ENCODE measurements at places on chromosomes 6 and 20.

- DNase-seq = no peak
These were observed 79.9 kb downstream of the BMP6 start for GRCh38 chr6:7805850-7806214.

- no peak for DNase-seq
These were observed 175.1 kb upstream of the PDE10A start for GRCh38 chr6:165837948-165838745.

DNA sequence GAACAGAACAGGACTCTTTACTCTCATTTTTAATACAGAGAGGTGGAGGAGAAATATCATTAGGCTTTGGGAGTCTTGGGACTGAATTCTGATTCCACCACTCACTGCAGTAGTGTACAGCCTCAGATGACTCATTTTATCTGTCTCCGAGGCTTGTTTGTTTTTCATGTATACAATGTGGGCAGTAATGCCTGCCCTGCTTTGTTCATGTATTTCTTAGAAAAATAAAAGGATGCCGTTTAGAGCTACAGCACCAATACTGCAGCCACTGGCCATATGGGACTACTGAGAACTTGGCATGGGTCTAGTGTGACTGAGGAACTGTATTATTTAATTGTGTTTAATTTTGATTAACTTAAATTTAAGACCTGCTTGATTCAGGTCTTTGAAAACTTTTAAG lies 41.2 kb upstream of the JAG1 start:
- DNase-seq = no peak

DNA sequence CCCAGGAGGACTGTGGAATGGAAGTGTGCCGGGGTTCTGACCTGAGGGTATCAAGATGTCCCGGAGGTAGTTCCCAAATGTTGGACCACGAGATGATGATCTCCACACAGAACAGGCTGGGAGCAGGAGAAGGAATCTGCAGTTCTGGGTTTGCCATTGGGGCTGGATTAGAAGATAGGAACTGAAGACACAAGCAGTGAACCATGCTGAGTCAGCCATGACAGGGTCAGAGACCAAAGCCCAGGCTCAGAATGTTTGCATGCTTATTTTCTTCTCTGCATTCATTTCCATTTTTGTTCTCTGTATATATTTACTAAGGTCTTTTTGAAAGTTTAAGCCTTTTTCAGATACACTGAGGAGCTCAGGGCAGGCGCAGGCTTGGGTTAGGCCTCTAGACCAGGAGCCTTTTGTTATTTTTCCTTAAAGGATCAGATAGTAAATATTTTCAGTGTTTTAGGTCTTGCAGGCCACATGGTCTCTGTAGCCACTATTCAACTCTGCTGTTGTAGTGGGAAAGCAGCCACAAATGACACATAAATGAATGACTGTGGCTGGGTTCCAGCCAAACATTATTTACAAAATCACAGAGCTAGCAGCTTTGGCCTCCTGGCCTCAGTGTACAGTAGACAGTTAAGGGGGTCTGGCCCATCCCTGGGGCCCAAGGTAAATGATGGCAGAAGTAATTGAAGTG lies 28.5 kb downstream of the SLC35D3 start:
- DNase-seq = no peak

- no peak for DNase-seq
These were observed 83.6 kb upstream of the EYS start for GRCh38 chr6:65790666-65791065.

DNA sequence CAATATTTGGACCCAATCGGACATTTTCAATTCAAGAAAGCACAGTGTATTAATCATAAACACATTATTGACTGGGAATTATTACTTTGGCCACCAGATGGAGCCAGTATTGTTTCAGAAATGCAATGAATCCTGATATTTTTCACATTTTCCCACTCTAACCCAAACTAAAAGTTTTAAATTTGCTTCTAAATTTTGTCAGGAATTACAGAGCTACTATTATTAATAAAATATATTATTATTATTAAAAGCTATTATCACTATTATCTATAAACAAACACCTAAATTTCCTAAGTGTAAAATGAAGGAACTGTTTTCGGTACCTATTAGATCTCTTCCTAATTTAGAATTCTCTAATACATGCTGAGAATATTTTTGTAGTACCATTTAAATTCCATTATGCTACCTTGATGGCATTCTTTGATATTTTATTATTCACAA lies 245.3 kb downstream of the OGFRL1 start:
- DNase-seq = no peak

DNA sequence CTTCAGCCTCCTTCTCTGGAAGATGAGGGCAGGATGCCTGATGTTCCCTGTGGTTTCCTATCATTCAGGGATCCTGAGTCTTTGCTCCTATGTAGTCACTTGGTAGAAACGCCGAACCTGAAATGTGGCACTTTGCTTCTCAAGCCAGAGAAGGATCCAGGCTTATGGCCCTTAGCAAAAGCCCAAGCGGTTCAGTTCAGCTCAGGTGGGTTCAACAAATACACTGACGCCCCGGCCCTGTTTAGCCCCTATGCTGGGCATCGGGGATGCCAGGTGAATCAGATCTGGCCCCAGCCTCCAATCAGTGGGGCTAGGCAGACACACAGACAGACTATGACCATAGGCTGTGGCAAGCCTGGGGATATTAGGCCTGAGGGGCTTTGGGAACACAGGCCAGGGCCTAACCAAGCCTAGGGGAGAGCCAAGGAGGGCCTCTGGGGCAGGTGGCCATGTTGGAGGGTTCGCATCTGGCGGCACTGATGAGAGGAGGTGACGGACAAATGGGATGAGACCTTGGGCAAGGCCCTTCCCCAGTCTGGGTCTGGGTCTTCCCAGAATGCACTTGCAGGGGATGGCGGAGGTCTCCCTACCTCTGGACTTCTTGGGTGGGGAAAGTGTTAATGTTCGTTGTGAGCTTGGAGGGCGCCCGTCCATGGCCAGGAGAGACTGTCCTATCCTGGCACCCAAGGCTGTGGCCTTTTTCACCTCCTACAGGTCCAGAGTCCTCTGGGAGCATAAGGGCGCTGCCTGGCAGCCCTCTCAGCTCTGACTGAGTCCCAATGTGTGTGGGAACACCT lies 17.6 kb upstream of the SRC start:
- DNase-seq = no peak

GRCh38 chr6:170404697-170405096 lies 98.1 kb downstream of the FAM120B start:
- no peak for DNase-seq

DNA sequence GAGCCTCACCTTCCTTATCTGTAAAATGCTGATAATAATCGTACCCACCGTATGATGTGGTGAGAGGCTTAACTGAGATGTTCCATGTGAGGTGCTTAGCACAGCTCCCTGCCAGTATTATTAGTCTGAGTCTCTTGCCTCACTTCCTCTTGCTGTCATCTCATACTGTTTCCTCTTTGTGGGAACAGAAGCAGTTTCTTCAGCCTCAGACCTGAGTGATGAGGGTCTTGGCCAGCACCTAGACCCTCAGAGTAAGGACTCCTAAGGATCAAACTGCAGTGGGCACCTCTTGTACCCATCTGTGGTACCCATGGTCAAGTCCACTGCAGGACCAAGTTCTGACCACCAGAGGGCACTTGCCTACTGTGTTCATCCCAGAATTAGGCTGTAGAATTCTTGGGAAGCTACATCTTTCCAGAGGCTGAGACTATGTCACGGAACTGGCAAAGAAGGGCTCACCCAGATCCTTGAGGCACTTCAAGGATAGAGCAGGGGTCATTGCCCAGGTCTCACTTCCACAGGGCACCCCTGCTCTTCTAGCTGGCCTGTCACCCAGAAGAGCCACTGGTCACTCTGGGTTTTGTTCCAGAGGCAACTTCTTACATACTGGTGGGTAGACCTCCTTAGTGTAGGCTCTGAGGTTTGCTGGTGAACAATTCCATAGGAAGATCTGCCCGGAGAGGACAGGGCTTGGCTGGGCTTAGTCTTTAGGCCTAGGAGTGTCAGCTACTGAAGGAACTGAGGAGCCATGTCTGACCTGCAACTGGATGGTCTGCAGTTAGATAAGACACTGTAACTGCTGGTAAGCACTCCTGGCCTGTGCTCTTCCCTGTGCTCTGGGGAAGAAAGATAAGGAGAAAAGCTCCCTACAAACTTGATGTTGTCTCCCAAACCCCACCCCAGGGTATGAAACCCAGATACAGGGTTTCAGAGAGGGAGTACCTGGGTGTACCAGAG lies 20.6 kb upstream of the SGK2 start:
- no peak for DNase-seq

GRCh38 chr6:129212081-129212480 lies 329.1 kb downstream of the LAMA2 start:
- no peak for DNase-seq

- DNase-seq = no peak
These were observed 58.4 kb downstream of the TRIM38 start for GRCh38 chr6:26021001-26021349.

GRCh38 chr6:31007694-31008093 lies 2.6 kb upstream of the MUC22 start:
- DNase-seq = no peak

GRCh38 chr20:46206992-46207549 lies 89.0 kb downstream of the CD40 start:
- no peak for DNase-seq

DNA sequence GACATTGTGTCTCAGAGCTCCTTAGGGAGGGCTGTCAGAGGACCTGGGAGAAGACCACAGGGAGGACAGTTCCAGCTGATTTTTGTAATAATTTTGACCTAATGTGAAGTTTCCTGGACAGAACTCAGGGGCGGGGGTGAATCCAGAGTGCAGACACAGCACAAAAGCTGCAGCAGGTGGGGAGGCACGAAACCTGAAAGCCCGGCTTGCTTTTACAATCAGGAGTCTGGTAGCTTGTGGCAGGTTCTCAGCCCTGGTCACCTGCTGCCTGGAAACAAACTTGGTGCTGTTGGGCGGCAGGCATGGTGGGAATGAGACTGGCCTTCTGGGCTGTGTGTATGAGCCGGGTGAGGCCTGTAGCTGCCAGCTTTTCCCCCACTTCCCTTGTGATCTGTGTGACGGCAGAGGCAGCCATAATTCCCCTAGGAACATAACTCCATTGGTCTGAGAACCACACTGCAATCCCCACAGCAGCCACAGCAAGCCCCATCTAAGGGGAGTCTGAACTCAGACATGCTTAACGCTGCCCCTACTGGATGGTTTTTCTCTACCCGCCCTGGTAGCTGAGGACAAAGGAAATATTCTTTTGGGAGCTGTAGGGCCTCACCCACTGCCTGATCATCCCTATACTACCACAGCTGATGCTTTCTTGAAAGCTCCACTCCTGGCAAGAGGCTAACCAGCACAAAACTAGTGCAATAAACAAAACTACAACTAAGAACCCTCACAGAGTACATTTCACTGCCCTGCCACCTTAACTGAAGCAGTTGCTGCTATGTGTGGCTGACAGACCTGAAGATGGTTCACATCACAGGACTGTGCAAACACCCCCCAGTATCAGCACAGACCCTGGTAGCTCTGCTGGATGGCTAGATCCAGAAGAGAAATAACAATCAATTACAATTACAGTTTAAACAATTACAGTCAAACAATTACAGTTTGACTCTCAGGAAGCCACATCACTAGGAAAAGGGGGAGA lies 1055.1 kb upstream of the GJE1 start:
- DNase-seq = no peak

GRCh38 chr6:126252154-126252553 lies 87.8 kb upstream of the CENPW start:
- DNase-seq = no peak

DNA sequence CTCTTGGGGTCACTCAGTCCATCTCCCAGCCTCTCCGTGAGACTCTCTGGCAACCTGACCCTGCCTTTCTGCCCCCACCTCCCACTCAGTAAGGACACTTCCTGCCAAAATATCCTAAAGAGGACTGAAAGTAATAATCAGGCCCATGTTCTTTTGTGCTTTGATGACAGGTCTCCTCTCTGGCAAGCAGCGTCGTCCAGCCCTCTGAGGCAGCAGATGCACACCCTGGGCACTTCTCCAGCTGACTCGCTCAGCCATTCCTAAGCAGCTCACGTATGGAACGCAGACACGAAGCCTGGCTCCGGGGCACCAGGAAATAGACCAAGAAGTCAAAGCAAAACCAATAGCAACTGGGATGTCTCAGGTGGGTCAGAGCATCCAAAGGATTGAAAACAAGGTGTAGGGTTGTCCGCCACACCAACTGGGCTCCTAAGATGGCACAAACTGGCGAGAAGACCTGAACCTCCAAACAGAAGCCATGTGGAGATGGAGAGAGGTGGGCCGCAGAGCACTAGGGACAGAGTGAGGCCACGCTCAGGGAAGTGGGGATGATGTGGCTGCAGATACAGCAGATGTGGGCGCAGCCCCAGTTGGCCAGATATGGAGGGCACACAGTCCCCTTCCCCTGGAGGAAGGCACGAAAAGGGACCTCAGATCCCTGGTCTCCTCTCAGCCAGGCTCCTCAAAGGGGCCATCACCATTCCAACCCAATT lies 99.3 kb downstream of the PRND start:
- no peak for DNase-seq

DNA sequence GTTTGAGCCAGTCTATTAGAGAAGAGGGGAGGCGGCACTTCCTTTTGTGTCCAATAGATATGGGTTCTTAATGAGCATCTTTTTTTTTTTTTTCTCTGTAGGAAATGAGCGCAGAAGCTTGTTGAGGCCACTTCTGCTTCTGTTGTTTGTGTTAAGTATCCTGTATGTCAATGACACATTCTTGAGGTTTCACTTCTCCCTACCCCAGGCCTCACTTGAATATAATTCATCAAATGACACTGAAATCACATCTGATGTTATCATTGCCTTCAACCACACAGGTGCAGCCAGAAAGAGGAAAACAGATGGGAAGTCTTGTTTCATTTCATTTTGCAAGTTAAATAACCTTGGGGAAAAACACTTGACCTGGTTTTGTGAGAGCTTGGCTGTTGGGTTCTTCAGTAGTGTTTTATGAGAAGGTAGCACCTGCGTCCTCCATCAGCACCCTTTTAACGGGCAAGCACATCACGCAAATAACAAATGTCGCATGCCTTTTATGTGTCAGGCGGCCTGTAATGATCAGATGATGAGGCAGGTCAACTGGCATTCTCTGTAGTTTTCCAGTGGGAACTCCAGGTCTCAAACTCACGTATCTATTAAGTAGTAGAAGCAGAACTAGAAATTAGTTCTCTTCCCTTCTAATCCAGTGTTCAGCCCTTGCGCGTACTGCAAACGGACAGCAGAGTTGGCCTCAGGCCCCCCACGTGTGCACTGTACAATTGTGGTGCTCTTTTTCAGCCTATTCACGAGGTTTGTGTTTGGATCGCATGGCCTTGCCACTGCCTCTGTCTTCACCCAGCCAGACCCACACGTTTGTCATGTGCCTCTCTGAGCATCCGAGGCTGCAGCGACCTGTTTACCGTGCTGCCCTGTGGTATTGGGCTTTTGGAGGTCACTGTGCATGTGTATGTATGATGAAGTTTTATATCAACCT lies 23.5 kb downstream of the PLEKHG1 start:
- DNase-seq = no peak

GRCh38 chr6:89731924-89732567 lies 87.5 kb downstream of the MDN1 start:
- DNase-seq = no peak

Measured in esophagus squamous epithelium (tissue), 5 donors.